Stimulated activated effector memory CD8-positive, alpha-beta T cell treated with anti-CD3 and anti-CD28 coated beads, Interleukin-12 subunit alpha, Interleukin-12 subunit beta, amount 100 ng/mL, for 72 hours (primary cell): ENCODE measurements at places on chromosomes 1 and 21.

GRCh38 chr1:44113095-44113609 lies 5.5 kb upstream of the KLF17 start:
- DNase-seq, result no peak

DNA sequence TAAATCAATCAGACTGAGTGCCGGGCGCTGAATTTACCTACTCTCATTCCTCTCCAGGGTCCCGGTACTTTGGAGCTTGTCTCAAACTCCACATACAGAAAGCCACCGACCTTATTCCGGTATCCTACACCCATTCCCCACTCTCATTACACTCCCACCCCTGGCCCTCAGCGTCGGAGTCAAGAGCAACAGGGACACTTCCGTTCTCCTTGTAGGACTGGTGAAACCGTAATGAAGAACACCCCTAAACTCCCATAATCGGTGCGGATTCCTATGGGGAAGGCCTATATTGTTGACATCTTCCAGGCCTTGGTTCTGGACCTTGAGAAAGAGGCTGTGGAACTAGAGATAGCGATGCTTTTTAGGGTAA lies 798 bp downstream of the ZBED6 start:
- DNase-seq, result peak; percentile 11

- no peak for DNase-seq
Observed at GRCh38 chr1:2003541-2004131, at the start of gene CFAP74. CFAP74 (minus strand) TSS chr1:2003786; CDS start chr1:1990956, 12,830 bp downstream.

GRCh38 chr1:96683931-96684330 lies 37.7 kb upstream of the PTBP2 start:
- DNase-seq, result no peak

GRCh38 chr1:65170511-65171142 lies 22.6 kb downstream of the AK4 start:
- DNase-seq, result no peak

DNA sequence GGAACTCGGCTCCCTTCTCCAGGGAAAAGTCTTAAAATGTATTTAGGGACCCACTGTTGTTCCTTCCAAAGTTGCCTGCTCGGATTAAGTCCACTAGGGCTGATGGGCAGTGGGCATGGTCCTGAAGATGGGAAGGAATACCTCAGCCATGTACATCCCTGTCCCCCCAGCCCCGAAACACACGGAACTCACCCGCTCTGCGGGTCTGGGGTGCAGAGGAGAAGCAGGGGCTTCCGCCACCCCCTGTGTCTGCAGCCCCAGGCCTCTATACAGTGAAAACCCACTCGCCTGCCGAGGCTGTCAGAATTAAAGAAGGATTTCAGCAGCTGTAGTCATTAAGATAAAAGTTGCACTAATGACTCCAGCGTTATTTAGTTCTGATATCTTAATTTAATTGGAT lies 212.6 kb upstream of the VAMP3 start:
- DNase-seq, result no peak

GRCh38 chr21:39332175-39332574 lies 16.7 kb downstream of the HMGN1 start:
- DNase-seq, result no peak

DNA sequence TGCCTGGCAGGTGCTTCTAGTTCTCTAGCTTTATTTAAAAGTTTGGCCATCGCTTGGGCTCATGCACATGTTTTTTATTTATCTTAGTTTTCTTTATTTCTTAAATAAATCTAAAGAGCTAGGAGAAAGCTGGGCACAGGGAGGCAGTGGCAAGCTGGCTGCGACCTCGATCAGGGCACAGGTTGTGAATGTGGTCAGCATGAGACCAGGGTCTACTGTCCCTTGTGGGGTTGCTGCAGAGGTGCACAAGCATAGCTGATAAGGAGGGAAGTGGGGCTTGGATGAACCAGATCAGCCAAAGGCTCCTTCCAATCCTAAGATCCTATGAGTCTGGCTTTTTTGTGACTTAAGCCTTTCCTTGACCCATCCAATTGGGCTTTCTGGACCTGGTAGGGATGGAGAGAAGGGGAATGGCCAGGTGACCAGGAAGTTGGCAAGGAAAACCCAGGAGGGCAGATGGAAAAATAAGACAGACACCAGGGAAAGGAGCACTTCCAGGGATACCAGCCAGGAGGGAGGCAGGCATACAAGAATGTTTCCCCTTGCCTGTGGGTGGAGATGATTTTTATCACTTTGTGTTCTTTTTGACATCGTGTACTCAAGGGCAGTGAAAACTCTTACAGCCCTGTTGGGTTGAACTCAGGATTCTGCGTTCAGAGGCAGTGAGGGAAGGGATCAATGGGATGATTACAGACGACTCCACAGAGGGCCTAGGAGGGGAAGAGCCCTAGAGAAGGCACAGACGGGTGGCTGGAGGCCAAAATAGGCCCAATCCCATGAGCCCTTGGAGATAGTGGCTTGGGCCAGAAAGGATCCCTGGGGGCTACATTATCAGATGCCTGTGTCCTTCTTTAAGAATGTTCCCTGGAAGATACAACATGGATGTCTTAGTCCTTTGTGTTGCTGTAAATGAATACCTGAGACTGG lies 8.5 kb downstream of the CYP4B1 start:
- DNase-seq, result no peak

DNA sequence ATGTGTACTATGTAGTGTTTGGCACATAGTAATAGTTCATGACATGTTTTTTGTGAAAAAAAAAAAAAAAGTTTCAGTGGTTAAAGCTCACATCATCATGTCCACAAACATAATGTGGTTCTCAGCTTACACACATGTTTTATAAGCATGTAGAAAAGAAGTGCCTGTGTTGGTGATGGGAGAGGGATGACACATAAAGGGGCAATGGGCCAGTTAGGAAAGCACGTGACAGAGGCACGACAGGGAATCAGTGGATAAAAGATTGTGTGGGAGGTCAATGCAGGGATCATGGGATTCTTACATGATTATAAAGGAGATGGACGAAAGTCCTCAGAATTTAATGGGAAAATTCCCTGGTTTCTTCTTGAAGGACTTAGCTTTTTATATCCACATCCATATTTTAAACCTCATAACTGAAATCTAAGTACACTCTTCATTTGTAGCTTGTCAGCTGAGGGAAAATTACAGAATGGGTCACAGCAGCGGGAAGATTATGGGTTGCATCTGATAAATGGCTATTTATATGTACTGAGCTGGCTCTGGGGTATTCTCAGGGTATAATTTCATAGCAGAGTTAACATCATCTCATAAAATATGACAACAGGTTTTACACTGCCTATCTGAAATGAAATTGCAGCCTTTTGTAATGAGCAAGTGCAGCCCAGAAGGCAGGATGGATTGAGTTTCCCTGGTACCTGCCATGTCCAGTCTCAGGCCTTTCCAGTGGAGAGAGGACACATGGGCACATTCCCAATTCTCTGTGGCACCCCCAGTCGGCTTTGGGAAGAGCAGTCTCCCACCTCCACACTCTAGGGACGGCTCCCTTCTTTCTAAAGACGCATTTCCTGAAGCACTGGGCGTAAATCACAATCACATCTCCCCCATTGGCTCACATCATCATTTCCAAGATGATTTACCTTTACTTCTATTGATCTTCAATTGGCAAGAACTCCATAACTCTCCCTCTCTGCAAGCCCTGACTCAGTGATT lies 42.3 kb upstream of the NHLH2 start:
- no peak for DNase-seq

DNA sequence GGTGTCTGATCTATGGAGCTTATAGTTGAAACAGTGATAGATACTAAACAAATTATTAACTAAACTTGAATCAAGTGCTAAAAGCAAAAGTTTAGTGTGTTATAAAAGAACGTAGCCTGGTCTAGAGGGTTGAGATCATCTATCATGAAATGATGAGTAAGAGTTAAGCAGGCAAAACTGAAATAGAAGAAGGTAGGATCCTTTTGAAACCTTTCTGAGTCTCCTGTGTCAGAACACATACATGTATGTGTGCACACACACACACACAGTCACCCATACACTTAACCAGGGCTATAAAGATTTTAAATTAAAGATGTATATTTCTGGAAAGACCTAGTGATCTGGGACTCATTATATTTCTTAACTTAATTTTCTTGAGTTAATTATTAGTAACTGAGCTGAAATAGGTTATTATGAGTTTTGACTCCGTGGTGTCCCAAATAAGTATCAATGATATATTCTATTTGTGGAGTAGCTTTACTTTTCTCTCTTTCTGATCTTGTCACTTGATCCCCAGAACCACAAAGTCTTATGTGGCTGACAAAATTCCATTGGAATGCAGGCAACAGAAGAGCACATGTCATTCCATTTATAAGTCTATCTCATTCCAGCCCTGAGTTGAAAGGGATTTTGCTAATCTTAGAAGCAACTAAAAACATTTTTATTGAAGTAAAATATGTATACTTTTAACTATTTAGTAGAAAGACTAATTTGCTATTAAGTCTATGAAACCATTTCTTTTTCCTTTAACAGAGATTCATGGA lies 70.7 kb downstream of the PRRX1 start:
- no peak for DNase-seq

DNA sequence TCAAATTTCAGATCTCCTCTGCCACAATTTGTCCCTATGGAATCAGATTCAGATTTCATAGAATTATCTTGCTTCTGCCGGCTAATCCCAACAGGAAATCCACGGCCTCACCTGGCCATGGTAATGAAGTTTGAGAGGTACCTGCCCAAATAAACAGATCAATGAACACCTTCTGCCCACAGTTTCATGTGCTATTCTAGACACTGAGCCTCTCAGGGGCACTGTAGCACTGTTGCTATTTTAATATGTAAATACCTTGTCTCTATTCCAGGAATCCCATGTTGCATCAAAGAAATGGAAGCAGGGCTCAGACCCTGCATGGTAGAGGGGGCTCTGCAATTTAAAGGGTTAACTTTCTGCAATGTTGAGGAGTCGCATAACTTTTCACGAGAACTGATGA lies 593.1 kb downstream of the PTBP2 start:
- no peak for DNase-seq

- DNase-seq, result no peak
Observed at GRCh38 chr1:13756557-13757315, 56.7 kb downstream of the PRDM2 start.

- DNase-seq, result no peak
Observed at GRCh38 chr1:50735443-50735842, 224.6 kb downstream of the FAF1 start.

DNA sequence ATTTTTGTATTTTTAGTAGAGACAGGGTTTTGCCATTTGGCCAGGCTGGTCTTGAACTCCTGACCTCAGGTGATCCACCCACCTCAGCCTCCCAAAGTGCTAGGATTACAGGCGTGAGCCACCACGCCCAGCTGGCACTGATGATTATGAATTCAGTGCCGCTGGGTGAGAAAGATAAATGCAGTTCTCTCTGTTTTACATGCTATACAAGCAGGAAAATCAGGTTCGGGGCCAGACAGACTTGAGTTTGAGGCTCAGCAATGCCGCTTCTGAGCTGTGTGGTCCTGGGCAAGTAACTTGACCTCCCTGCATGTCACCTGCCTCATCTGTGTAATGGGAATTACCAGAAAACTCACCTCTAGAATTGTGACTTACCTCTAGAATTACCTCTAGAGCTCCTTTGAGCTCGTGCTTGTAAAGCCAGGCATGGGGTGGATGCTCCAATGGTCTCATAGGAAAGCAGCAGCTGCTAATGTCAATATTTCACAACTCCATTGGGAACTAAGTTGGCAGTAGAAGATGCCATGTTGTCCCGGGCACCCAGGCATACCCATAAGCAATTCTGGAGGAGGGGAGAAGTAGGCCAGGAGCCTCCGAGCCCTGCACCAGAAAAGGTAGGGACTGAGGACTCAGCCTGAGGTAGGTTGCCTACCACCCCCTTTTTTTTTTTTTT lies 119.8 kb upstream of the SLC25A33 start:
- DNase-seq, result no peak

- DNase-seq, result no peak
Observed at GRCh38 chr1:170209125-170209524, 63.4 kb downstream of the NTMT2 start.

DNA sequence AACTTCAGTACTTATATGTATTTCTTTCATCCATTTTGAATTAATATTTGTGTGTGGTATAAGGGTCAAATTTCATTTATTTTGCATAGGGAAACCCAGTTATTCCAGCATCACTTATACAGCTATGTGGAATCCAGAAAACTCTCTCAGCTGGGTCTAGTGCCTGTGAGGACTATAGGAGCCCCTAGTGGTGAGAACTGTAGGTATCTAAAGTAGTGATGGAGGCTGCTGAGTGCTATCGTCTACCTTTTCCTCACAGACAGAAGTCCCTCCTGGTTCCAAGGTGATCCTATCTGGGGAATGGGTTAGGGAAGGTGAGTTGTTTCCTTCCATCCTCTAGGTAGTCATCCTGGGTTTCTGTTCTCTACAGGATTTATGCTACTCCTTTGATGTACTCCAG lies 352.0 kb upstream of the C1orf87 start:
- DNase-seq, result no peak

DNA sequence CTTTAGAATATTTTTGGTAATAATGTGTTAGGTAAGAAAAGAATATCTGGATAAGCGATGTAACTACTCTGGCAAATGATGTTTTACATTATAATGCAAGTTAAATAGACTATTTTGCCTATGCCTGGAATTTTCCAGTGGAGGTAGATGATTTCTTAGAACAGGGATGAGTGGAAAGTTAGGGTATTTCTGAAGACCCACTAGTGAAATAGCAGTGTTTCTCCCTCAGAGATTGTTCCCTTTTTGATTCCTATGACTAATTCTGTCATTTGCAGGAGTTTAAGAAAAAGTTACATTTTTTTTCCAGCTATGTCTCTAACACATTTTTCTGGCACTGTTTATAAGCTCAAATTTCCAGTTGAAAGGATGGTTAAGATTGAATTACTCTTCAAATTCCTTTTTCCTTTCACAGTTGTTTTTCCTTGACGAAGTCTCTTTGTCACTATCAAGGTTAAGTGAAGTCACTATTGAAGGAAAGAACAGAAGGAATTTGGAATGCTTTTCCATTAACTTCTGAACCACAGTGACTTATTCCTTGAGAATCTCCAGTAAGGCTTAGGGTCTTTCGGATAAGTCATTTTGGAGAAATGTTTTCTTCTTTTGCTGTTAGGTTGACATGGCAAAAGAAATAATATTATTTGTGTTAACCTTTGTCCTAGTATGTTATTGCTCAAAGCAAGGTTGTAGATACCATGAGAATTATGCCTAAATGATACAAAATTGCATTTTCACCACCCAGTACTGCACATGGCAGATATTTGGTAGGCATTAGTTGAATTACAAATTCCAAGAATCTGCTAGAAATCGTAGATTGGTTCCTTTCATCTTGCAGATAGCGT lies 42.9 kb upstream of the ZNF326 start:
- no peak for DNase-seq

DNA sequence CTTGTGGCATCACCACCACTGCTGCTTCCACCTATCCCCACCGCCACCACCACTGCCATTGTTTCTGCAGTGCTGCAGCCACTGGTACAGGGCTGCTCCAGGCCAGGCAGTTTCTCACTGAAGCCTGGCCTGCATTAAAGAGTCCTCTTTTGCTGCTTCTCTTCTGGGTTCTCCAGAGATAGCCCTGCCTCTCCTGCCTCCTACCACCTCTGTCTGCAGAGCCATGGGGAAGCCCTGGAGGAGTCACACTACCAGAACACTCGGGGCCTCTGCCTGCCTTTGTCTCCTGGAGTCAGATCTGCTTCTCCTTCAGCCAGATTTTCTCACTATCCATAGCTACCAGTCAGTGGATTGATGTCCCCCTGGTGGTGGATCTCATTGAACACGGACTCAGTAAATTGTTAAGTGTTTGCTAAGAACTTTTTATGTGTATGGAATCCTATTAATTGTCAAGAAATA lies 37.7 kb upstream of the DDAH1 start:
- DNase-seq, result no peak

GRCh38 chr1:91752324-91752723 lies 133.6 kb downstream of the TGFBR3 start:
- peak; percentile 61 for DNase-seq
